ENCODE measurements at places on chromosomes 12 and 14. TPM values are rescaled to one million over a fixed set of nuclear protein-coding genes. Genes with fewer than 3 reads are reported as not detected.
A peak's percentile ranks its signal among the peaks of the same experiment; 100 is the strongest.

GRCh38 chr14:36096090-36096489, 80.4 kb downstream of the PTCSC3 start:
- H3K4me3 ChIP-seq, result no peak overlapping the region
- no peaks in the 10 kb centered on the region for H3K27me3 ChIP-seq
- no peak overlapping the region for H3K27ac ChIP-seq

DNA sequence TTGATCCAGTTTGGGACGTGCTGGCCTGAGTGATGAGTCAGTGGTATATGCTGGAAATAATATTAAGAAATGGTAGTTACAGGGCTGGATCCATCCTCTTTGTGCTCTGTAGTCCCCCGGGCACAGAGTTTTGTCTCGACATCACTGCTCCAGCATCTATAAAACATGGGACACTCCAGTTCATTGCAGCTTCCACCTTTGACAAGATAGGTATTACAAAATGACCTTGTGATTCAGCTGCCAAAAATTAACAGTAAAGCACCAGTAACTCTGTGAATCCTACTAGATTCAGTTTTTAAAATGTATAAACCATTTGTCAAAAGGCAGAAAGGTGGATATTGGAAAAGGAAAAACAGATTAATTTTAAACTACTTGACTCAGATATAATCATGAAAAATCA, 14.6 kb upstream of the GNG2 start:
- no peaks in the 10 kb centered on the region for H3K27me3 ChIP-seq
- H3K27ac ChIP-seq, result peak overlapping the region; percentile 22
- no peak for DNase-seq
- peaks cover 24% of the 10 kb centered on the region for H3K4me1 ChIP-seq
- H3K4me3 ChIP-seq, result no peak overlapping the region
- H3K36me3 ChIP-seq, result no peaks in the 10 kb centered on the region

DNA sequence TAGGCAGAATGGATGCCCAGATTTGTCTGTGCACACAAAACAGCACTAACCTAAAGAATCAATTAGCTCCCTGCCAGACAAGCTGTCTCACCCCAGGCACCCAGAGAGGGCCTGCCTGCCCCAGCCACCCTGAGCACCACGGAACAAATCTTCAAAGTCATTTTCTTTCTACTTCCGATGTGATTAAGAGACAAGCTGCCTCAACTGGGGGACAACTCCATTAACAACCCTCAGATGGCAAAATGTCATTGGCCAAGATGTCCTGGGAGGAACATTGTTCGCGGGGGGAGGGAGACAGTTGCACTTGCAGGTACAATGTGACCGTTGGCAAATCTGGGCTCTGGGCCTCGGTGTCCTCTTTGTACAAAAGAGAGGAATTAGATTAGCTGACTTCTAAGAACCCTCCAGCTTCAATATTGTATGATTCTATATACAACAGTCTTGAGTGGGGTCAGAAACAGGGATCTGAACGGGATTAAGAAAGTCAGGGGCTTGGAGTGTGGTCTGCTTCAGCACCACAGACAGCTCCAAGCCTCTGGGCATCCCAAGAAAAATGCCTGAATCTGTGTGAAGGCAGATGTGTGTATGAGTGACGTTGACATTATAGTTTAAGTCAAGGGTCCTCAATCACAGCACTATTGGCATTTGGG, 42.8 kb upstream of the CMKLR1 start:
- H3K27me3 ChIP-seq, result no peaks in the 10 kb centered on the region
- H3K27ac ChIP-seq, result no peak overlapping the region
- H3K4me3 ChIP-seq, result no peak overlapping the region
- peak; percentile 68 for DNase-seq
- no peaks in the 10 kb centered on the region for H3K36me3 ChIP-seq

The SERPINA10 gene
- total RNA-seq, result not detected

DNA sequence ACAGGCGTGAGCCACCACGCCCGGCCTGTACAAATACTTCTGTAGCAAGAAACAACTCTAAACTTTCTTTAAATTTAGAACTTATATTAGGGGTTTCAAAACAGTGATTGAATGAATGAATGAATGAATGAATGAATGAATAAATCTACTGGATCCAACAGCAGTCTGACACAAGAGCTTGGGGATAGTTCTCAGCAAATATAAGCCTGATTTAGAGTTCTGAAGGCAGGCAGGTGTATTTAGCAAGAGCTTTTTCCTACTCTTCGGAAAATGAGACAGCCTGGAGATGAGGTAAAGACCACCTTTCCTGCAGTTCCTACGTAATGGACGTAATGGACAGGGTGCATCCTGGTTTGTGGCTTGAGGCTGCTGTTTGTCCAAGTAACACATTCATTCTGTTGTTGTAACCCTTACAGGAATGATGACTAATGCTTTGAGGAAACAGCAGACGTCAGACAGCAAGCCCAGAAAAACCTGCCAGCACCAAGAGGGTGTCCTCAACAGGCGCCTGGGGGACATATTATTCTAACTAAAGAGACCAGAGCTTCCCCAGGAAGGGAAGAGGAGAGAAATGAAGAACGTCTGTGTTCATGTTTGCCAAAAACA, 277.4 kb upstream of the SOX5 start:
- H3K4me1 ChIP-seq, result peaks cover 24% of the 10 kb centered on the region
- no peak overlapping the region for H3K4me3 ChIP-seq
- H3K27ac ChIP-seq, result no peak overlapping the region
- H3K36me3 ChIP-seq, result no peaks in the 10 kb centered on the region

- peak within 1 kb of the TSS; percentile 71 for H3K4me3 ChIP-seq
- H3K27me3 ChIP-seq, result peaks cover 14% of the 10 kb centered on the region
- H3K36me3 ChIP-seq, result no peaks in the 10 kb centered on the region
- no peak within 1 kb of the TSS for H3K27ac ChIP-seq
Observed at GRCh38 chr12:64390275-64390851, at the start of gene C12orf56. Gene C12orf56 (minus strand): TSS chr12:64390758. CDS start chr12:64390565, 193 bp downstream.

- H3K27ac ChIP-seq, result no peak overlapping the region
- no peak overlapping the region for H3K4me3 ChIP-seq
- no peak for DNase-seq
- no peaks in the 10 kb centered on the region for H3K36me3 ChIP-seq
- no peaks in the 10 kb centered on the region for H3K27me3 ChIP-seq
Observed at GRCh38 chr12:79858518-79858917, 76.4 kb downstream of the PPP1R12A start.

The DPF3 gene
- 1.0 TPM for total RNA-seq

The PROX2 gene
- total RNA-seq, result 0.31 TPM

GRCh38 chr14:50978529-50978871, 34.2 kb upstream of the PYGL start:
- DNase-seq, result no peak
- no peaks in the 10 kb centered on the region for H3K27me3 ChIP-seq
- H3K36me3 ChIP-seq, result no peaks in the 10 kb centered on the region

The NR1H4 gene
- total RNA-seq, result not detected

GRCh38 chr12:127489061-127489460, 777.9 kb upstream of the TMEM132C start:
- no peak overlapping the region for H3K4me3 ChIP-seq
- H3K4me1 ChIP-seq, result no peaks in the 10 kb centered on the region
- H3K27ac ChIP-seq, result no peak overlapping the region
- no peaks in the 10 kb centered on the region for H3K27me3 ChIP-seq

The MUCL1 gene
- not detected for total RNA-seq

- H3K4me3 ChIP-seq, result no peak overlapping the region
- DNase-seq, result no peak
- H3K4me1 ChIP-seq, result no peaks in the 10 kb centered on the region
- H3K36me3 ChIP-seq, result no peaks in the 10 kb centered on the region
- H3K27ac ChIP-seq, result no peak overlapping the region
Observed at GRCh38 chr14:35134329-35135123, 12.2 kb downstream of the PRORP start.

The LALBA gene
- total RNA-seq, result not detected

All from GM23338 (cell line).